ENCODE measurements at places on chromosomes 5 and 9.
A peak's percentile ranks its signal among the peaks of the same experiment; 100 is the strongest.

DNA sequence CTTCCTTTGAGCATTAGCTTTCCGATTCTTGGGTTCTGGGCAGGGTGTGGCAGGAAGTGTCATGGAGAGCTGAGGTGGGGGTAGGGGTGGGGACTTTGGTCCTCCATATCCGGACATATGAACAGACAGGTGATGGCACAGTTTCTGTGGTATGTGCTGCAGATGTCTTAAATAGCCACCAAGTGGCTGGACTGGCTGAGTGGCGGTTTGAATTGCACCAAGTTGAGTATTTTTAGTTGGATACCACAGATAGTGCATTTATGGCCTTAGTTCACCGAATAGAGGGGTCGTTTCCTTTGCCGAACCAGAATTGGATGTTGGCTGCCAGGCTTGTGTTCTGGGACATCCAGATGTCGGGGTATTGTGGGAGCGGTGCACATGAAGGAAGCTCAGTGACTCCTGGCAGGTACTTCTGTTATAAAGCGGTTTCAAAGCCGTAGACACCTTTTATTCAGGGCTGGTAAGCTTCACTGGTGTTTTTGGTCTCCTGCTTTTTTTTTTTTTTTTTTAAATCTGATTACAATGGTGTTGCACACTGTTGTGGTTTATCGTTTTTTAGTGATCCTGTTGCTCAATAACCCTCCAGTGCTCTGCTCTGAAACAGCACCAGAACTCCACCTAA lies 15.1 kb upstream of the TNFAIP8 start:
- peak; percentile 49 for DNase-seq

GRCh38 chr5:118022062-118022461 lies 966.3 kb downstream of the DTWD2 start:
- DNase-seq: no peak

DNA sequence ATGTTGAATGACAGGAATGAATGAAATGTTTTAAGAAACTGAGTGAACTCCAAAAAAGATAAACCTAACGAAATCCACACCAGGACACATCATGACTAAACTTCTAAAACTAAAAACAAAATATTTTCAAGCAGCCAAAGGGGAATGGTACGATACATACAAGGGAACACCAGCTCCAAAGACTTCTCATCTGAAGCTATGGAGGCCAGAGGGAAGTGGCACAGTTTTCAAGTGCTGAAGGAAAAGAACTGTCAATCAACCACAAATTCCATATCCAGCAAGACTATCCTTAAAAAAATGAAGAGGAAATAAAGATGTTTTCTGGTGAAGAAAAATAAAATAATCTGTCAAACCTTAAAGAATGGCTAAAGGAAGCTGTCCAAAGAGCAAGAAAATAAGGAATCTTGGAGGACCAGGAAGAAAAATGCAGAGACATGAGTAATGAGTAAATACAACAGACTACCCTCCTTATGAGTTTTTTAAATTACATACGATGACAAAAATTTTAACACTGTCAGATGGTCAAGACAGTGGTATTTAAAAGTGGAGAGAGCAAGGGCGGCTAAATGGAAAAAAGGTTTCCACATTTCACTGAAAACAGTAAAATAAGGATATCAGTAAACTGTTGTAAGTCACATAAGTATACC lies 12.0 kb downstream of the CAMSAP1 start:
- DNase-seq: no peak

DNA sequence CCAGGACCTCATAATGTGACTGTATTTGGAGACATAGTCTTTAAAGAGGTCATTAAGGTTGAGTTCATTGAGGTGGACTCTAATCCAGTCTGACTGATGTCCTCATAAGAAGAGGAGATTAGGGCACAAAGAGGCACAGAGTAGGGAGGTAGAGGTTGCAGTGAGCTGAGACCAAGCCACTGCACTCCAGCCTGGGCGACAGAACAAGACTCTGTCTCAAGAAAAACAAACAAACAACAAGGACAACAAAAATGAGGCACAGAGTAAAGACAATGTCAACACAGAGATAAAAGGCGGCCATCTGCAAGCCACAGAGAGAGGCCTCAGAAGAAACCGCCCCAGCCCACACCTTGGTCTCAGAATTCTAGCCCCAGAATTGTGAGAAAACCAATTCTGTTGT lies 17.0 kb upstream of the TDRD7 start:
- no peak for DNase-seq

GRCh38 chr5:132259069-132259851 lies 1.8 kb downstream of the PDLIM4 start:
- DNase-seq: peak; percentile 10

DNA sequence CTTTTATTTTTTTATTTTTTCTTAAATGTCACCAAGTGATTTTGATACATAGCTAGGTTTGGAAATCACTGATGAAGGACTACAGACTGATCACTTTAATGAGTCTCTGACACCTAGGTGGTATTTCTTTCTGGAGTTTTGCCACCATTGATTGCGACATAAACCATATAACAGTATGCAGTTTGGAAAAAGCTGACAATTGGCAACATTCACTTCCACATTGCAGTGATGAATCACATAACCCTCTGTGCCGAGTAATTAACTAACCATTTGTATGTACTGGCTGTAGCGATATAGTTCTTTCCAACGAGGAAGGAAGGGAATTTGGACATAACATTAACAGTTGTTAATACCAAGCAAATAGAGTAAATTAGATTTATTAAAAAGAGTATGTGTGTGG lies 222.9 kb upstream of the EFNA5 start:
- no peak for DNase-seq

DNA sequence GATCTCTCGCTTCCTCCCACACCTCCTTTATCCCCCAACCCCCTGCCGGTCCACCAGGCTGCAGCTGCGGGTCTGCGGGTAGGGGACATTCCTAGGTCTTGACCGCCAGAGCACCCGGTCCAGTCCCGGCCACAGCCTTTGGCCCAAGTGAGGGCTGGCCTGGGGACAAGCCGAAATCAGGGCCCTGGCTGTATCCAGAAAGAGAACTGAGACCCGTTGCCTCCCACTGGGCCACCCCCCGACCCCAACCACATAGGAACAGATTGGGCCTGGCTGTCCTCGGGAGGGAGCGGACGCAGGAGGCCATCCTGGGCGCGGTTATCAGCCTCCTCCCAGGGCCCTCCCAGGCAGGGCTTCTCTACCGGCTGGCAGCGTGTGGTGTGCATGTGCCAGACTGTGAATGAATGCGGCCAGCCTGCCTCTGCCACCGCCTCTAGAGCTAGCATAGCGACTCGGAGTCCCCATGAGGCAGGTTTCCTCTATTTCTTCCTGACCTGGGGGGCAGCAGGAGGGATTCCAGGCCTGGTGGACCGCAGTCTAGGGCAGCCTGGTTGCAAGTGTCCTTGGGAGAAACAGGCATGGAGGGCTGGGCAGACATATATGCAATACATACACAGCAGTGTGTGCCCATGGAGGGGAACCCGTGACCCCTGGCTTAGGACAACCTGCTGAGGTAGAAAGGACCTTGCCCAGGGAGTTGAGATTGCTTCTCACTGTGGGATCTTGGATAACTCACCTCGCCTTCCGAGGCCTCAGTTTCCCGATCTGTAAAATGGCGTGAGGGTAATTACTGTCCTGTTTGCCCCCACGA lies 1.2 kb downstream of the N4BP3 start:
- peak; percentile 39 for DNase-seq

- DNase-seq: peak; percentile 79
Observed at GRCh38 chr9:37753489-37754190, at the start of gene TRMT10B. Gene TRMT10B, plus strand, starts transcription at chr9:37753805. Its CDS starts 8,127 bp downstream, at chr9:37761932.

Data from stimulated activated CD4-positive, alpha-beta T cell treated with anti-CD3 and anti-CD28 coated beads, Interleukin-2, amount 100 ng/mL, for 24 hours (primary cell).